Choroid plexus epithelial cell (primary cell): ENCODE measurements at places on chromosomes 4 and X.

GRCh38 chr4:2848449-2848848 is 4.8 kb downstream of the ADD1 start:
- no peak for DNase-seq

DNA sequence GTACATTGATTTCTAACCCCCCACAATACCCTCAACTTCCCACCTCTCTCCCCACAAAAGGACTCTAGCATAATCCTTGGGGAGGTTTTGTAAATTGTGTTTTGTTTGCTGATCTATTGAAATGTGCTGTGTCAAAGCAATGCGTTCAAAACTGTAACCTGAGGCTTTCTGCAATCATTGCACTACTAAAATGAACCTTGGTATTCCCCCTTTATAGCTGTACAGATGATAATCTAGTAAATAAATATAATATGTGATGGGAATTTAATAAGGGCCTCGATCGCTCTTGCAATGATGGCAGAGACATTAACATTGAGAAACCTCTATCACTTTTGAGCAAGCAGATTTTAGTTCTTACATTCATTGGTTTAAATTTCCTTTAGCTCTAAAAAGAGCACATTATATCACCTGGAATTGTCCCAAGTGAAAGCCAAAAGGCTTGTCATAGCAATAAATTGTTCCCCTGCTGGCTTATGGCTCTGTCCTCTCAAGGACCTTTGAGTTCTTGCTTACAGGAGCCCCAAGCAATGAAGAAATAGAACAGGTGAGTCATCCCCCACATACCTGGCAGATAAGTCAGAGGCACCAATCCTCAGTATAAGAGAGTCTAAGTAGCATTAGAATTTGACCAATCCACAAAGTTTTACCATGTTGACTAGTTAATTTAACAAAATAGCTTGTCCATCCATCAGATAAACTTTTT is 18.4 kb upstream of the ACE2 start:
- DNase-seq, result peak; percentile 5

- DNase-seq, result no peak
These were observed 64.3 kb downstream of the TMEM131L start for GRCh38 chr4:153530284-153530999.

DNA sequence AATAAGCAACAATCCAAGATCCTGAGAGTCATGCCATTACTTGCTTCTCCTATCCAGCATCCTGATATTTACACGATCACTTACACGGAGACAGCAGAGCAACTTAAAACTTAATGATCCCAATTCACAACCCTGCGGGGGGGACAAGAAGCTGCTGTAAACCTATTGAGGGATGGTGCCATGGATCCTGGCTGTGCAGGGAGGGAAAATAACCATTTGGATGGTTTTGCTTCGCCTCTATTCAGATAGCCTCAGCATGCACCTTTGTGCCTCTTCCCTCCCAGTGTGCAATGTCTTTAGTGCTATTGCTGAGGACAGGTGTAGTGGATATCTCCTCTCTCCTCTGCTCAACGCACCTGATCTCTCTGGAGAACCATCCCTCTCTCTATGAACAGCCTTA is 89.7 kb upstream of the PPARGC1A start:
- no peak for DNase-seq

- DNase-seq, result peak; percentile 94
These were observed 97.7 kb downstream of the ARHGAP10 start for GRCh38 chr4:147829401-147830101.

- DNase-seq, result no peak
These were observed 20.5 kb upstream of the ENPP6 start for GRCh38 chr4:184238072-184238745.

DNA sequence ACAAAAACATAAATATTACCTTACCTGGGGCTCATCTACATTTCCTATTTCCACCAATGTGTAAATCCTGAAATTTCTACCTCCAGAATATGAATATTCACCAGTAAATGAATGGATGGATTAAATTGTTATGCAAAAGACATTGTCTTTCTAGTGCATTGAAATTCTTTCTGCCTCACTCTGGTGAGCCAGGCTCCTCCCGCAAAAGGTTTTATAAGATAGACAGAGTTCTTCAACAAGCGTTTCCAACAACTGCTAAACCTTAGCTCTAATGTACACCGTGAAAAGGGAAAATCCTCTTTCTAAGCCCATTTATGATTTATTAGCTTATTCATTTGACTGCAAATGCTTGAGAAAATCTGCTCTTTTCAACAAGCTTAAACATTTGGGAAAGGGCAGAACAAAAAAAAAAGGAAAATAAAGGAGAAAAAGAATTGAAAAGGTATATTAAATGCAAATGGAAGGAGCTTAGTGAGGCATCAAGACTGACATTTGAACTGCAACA is 72.0 kb downstream of the LDB2 start:
- DNase-seq, result no peak

DNA sequence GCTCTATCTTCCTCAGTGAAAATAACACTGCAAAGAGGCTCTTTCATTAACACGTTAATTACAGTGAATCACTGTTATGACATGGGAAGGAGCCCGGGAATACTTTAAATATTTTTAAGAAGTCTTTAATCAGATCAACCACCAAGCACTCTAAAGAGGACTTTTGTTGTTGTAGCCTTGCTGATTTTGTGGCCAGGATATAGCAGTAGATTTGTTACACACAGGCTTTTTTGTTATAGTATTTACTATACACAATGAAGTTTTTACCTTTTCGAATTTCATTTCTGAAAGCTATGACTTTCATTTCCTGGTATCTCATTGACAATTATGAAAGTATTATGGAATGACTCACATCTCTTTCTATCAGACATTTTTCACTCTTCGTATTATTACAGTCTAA is 20.3 kb downstream of the FGF13 start:
- no peak for DNase-seq

DNA sequence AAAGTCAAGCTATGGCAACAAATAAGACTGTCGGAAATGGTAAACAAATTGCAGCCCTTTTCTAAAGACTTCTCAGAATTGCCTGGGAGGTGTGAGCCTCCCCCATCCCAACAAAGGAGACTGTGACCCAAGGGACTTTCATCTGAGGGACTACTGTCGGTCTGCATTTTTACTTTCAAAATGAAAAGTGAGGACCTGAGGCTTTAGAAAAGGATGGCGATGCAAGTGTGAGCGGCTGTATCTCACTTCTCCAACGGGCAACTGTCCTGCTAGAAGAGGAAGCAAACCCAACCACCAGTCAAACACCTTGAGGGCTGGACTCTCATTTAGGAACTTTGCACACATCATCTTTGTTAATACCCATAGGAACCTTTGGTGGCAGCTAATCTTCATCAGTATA is 62.6 kb upstream of the CLNK start:
- no peak for DNase-seq

GRCh38 chr4:26821677-26822503 is 38.8 kb upstream of the STIM2 start:
- DNase-seq, result no peak

GRCh38 chrX:75547783-75548182 is 24.9 kb upstream of the ZDHHC15 start:
- peak; percentile 1 for DNase-seq

DNA sequence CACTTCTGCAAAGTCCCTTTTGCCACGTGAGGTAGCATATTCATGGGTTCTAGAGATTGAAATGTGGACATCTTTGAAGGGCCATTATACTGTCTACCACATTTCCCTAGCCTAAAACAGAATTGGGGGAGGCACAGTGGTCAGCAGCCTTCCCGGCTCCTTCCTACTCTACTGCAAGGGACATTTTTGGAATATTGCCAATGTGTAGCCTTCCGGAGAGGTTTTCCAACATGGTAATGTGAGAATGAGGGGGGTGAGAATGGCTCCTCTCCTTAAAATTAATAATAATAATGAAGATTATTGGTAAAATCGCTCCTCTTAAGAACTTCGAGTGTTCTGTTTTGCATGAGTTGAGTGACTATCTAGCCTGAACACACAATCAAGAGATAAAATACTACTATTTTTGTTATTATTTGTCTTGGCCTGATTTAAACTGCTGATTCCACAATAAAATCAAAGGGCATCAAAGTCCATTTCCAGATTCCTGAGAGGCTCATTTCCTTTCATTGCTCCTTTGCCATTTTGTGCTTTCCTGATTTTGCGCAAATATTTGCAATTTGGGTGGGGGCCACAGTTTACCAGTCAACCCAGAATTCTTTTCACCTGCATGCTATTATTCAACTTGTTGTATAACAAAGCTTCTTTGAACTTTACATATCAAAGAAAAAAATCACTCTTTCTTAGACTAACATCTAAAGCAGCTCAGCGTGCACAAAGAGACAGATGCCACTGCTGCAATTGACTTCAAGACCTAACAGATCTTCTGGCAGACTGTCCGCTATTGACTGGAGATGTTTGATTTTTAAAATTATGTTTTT is 27.0 kb upstream of the TSPAN5 start:
- no peak for DNase-seq

GRCh38 chr4:170248029-170248428 is 158.3 kb upstream of the AADAT start:
- peak; percentile 46 for DNase-seq

- peak; percentile 6 for DNase-seq
These were observed 1.7 kb upstream of the AKAP4 start for GRCh38 chrX:50202539-50202938.

GRCh38 chrX:124010157-124010556 is 48.7 kb downstream of the STAG2 start:
- no peak for DNase-seq

DNA sequence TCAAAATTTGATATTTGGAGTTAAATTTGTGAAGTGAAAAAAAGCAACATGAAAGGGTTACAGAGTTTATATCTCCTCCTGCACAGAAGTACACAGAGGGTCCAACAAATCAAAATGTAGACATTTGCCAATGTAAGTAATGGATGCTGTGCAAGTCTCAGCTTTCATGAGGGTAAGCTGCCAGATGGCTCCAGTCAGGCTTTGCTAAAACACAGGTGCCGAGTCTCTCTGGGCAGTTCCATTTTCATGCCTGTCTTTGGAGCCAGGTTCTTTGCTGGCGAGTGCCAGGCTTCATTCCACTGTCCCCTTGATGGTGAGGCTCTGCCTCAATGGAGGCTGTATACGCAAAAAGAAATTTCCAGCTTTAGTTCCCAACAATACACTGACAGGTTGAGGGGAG is 27.9 kb downstream of the SLC4A4 start:
- no peak for DNase-seq

DNA sequence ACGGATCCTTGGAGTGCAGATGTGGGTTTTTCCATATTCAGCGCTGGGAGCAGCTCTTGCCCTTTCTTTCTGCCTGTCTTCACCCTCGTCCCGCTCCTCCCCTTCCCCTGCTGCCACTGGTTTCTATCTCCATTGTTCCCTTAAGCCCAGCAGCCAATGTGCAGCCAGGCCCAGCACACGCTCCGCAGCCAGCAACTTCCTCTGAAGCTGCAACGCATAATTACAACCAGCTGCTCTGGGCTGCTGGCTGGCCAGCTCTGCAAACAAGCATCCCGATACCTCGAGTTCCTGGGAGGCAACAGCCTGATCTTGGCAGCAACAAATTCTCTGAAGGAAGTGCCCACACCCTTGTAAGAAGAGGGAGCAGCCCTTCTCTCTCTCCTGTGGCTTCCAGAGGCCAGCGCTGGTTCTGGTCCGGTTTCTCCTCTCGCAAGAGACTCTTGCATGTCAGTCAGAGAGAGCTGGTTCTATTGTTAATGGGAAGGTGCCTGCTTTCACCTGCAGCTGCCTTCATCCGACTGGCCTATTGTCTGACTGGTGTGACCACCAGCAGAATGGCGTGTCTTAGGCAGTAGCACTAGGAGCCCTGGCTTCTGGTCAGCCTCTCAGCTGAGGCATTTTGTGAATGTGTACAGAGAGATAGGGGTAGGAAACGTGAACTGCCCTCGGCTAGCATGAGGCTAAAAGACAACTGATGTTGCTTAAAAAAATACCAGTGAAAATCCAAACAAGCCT is 83.8 kb upstream of the MAML3 start:
- DNase-seq, result peak; percentile 87

- peak; percentile 85 for DNase-seq
These were observed 195.5 kb upstream of the VEGFC start for GRCh38 chr4:176988226-176988625.

DNA sequence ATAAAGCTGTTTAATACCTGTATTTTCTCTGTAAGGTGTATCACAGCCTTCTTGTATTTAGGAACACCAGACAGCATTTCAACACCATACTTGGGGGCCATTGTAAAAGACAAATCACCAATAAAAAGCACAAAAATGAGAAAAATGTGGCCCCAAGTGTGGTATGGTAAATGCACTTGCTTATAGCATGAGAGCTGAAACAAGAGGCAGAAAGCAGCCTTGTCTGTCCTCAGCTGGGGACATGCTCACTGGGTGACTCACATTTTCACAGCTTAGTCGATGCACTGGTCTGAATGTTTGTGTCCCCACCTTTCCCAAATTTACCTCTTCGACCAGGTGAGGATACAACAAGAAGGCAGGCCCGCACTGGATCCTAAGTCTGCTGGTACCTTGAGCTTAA is 639.7 kb upstream of the AGA start:
- DNase-seq, result no peak

- peak; percentile 5 for DNase-seq
These were observed 199.0 kb upstream of the DDX53 start for GRCh38 chrX:22800806-22801205.

DNA sequence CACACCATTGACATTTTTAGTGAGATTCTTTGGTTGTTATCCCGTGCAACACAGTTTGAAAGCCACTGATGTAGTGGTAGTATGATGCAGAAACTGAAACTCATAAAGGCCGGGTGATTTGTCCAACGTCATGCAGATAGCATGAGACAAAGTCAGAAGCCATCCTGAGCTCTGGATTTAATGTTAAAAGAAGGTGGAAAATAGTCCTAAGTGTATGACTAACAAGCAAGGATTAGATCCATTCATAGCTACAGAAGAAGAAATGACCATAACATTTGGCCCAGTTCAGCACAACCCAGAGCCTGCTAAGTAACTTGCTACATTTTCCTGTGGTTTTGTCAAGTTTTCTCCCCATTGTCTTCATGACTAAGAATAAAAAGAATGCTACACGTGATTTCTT is 142.4 kb downstream of the AMELX start:
- peak; percentile 80 for DNase-seq

GRCh38 chr4:140826701-140827027 is 70.5 kb upstream of the TBC1D9 start:
- no peak for DNase-seq

DNA sequence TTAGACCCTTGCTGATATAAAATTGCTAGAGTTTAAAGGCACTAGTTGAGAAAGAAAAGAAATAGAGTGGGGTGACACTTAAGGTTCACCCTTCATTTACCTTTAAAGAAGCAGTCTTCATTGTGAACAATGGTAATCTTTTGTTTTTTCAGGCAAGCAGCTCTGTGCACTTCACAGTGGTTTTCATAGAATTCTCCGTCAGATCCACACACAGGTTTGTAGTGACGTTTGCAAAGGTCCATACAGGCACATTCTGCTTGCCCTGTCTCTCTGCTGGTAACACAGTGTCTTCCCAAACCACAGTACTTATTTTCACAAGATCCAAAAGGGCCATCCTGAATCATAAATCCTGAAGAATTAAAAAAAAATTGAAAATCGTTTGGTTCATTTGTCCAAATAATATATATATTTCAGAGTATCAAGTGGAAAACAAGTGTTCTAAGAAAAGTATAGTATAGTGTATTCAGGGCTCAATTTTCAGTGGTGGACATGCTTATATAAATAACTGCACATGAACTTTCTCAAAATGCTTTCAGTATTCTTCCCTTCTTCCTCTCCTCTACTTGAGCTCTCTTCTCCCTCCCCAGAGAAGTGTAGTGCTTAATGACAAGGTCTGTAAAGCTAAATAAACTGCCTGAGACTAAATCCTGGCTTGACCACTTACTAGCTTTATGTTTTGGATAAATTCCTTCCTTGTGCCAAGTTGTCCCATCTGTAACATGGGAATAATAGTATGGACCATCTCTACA is 243.3 kb downstream of the FSTL5 start:
- no peak for DNase-seq
